ENCODE measurements at places on chromosomes 2 and 18.

GRCh38 chr2:191218292-191218898 lies 26.8 kb upstream of the MYO1B start:
- peak; percentile 47 for DNase-seq

GRCh38 chr2:156332284-156332533 lies 312 bp downstream of the NR4A2 start:
- DNase-seq = no peak

- no peak for DNase-seq
Measured at GRCh38 chr2:241386519-241386918, 30.4 kb downstream of the FARP2 start.

DNA sequence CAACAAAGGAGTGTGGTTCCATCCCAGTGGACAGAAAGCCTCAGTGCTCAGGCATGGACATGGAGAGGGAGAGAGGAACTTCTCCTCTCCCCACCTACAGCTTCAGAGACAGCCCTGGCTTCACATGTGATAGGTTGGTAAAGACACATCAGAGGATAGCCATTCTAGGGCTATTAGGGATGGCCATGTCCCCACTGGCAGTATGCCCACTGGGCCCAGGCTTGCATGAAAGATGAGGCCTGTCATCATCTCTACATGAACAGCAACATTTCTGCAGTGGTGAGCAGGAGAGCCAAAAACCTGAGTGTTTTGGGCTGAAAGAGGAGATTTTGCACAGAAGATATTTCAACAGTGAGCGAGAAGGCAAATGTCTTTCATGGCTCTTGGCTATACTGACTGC lies 517.2 kb downstream of the NR4A2 start:
- no peak for DNase-seq

- DNase-seq = no peak
Measured at GRCh38 chr2:16021611-16022363, 81.4 kb downstream of the MYCN start.

- DNase-seq = no peak
Measured at GRCh38 chr2:201661366-201661765, 18.1 kb upstream of the TMEM237 start.

- DNase-seq = no peak
Measured at GRCh38 chr2:178075006-178075326, 2.4 kb upstream of the PDE11A start.

- no peak for DNase-seq
Measured at GRCh38 chr2:85678377-85678776, 10.4 kb upstream of the SFTPB start.
